Fibroblast of skin of abdomen (primary cell): ENCODE measurements at places on chromosomes 3 and 15.
A peak's percentile ranks its signal among the peaks of the same experiment; 100 is the strongest.

GRCh38 chr3:142680710-142681109, 43.1 kb upstream of the TRPC1 start:
- DNase-seq: no peak

DNA sequence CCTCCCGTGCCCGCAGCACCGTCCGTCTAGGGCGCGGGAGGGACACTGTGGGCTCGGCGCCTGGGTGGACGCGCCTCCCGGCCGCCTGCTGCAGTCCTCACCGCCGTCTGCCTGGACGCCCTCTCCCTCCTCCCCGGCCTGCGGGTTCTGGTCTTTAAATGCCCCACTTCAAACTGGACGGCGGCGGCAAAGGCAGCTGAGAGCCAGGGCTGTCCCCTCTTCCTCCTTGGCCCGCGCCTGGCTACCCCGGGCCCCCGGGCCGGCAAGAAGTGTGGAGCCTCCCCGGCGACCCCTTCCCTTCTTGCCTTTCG, 426 bp downstream of the CBLB start:
- peak; percentile 39 for DNase-seq

DNA sequence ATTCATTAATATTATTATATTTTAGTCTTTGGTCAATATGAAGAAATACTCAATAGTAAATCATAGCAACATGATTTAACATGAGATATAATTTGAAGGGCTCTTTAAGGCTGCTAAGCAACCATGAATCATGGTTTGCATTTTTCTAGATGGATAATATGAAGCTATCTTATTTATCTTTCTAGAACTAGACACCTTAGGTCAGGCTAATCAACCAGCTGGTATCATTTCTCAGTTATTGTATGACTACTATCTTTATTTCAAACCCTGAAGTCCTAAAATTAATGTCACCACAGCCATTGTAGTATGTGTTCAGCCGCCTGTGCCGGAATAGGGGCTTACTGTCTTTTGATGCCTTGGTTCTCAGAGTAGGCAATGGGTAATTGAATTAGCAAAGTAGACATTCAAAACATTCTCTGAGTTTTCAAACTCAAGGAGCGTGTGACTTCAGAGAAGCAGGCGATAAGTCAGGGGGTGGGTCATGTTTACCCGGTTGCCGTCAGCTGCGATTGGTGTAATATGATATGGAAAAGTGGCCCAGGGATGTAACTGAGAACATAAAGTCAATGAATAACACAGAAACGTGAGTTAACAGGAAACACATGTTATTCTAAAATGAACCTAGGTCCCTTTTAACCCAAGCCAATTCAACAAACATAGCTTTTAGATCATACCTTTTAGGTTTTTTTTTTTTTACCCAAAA, 93.4 kb upstream of the CTDSPL start:
- peak; percentile 48 for DNase-seq

GRCh38 chr3:151052346-151052745, 33.1 kb upstream of the MED12L start:
- DNase-seq: no peak

- peak; percentile 22 for DNase-seq
Measured at GRCh38 chr3:53721187-53722119, 124.8 kb downstream of the CHDH start.

DNA sequence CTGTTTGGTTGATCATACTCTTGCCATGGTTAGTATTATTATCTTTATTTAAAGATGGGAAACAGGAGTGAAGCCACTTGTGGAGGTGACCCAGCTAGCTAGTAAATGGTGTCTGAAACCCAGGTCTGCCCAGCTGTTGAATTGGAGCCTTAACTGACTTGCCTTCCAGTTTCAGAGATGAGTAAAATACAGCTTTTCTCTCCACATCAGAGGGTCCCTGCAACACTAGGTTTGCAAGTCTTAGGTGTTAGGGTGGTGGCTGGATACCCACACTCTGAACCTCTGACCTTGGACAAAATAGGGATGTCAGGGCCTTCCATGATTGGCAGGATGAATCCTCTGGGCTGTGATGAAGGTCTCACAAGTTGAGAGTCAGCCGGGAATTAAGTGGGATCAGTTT, 4.1 kb downstream of the FLNB start:
- DNase-seq: no peak

DNA sequence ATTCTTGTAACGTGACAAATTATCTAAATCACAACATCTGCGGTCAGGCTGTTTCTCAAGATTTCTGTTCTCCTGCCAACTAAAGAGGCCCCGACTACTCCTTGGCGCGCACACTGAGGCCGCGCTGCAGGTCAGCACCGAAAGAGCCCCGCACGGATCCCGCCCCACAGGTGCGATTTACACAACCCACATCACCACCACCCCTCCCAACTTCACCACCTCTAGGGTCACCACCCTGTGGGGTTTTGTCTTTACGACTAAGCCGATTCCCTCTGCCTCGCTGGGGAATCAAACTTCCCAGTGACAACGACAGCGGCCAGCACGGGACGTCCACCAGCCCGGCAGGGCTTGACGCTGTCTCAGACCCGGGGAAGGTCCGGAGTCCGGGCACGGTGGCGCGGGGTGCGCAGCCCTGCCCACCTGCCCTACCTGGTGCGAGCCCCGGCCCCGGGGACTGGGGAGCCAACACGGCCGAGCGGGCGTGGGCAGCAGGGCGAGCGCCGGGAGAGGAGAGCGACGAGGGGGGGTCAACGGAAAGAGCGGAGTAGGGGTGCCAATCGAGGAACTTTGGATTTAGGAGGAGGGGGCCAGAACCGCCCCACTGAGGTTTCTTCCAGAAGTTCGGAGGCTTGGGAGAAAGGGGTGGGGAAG, 764 bp downstream of the UACA start:
- peak; percentile 67 for DNase-seq

DNA sequence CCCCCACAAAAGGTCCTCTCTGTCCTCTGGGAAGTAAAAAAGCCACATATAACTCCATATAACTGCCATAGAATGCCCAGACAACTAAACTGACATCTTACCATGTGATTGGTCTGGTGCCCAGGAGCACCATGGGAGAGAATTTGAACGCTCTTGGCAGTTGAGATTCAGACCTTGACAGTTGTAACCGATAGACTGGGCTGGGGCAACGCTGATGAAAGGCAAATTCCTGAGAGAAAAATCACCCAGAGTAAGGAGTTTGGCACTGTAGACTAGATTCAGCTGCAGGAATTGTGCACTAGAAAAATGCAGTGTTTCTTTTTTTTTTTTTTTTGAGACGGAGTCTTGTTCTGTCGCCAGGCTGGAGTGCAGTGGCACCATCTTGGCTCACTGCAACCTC, 240.5 kb downstream of the SOX2 start:
- peak; percentile 12 for DNase-seq

DNA sequence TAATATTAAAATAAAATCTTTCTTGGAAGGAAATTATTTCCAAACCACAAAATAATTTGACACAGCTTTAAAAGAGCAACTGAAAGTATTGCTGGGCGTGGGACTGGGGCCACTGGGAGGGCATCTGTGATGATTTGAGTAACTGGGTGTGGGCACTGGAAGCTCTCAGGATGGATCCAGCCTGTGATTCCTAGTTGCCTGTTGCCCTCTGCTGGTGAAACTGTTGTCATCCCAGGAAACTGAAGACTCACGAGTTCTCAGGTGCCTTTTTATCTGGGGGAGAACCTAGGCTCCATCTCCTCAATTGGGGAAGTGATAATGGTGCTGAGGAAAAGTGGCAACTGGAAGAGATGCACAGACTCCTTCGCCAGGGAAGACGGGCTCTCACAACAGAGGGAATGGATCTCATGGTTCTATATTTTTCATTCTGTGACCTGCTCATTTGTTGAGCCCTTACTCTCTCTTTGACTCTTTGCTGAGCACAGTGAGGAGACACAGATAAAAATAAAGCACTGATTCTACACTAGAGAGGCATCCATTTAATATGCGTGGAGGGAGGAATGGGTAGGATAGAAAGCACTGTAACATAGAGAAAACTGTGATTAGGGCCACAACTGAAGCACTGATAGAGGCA, 61.6 kb downstream of the TPRG1 start:
- DNase-seq: peak; percentile 69

DNA sequence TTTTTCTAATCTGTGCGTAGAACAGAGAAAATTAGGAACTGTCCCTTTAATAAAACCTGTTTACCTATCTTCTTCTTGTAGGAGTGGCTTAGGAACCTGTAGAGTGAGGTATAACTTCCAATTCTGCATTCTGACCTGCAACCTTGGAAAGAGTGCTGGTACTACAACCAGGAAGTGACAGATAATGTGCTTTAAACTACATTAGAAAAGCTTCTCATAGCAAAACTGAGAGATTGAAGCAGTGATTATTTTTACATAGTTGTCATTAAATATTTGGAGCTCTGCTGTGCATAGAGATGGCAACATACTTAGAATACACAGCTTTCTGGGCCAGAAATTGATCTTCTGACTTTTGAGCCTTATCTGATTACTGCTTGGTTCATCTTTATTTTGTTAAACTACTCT, 50.4 kb upstream of the ZDHHC23 start:
- DNase-seq: no peak

GRCh38 chr3:56369914-56370313, 98.4 kb downstream of the ERC2 start:
- DNase-seq: no peak

- no peak for DNase-seq
Measured at GRCh38 chr15:83556068-83556467, 97.9 kb upstream of the ADAMTSL3 start.

DNA sequence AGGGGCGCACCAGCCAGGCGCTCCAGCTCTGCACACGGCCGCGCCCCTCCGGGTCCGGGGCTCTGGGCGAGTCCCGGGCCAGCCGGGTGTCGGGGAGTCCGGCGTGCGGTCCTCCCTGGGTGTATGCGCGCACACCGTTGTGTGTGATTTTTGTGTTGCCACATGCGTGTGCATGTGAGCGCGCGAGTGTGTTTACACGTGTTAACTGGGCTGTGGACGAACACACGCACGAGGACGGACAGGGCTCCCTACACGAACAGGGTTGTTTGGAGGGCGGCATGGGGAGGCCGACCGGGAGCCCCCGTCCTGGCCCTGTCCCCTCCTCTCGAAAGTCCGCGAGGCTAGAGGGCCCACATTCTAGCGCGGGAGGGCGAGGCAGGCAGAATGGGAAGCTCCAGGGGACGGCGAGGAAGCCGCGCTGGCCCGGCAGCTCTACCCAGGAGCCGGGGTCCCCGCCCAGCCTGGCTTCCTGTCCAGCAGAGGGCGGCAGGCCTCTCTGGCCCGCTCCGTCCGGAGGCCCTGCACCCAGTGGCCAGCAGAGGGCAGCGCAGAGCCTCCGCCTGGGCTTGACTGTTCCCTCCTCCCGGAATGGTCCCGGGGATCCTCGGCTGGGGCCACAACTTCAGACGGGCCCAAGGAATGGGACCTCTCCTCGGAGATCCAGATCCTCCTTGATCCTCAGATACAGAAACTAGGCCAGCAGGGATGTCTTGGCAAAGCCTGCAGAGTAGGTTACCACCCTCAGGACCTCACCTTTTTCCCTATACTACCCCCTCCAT, 611 bp upstream of the LINGO1 start:
- peak; percentile 73 for DNase-seq

DNA sequence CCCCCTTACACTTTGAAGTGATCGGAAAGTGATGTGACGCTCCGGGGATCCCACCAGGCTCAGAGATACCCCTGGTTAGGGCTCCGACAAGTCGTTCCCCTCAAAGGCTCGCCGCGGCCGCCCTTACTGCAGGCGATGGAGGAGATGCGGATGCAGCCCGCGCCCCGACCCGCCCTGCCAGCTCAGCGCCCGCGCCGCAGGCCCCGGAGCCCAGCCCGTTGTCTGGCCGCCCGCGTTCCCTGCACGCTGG, 228 bp downstream of the GLT8D1 start:
- DNase-seq: no peak

DNA sequence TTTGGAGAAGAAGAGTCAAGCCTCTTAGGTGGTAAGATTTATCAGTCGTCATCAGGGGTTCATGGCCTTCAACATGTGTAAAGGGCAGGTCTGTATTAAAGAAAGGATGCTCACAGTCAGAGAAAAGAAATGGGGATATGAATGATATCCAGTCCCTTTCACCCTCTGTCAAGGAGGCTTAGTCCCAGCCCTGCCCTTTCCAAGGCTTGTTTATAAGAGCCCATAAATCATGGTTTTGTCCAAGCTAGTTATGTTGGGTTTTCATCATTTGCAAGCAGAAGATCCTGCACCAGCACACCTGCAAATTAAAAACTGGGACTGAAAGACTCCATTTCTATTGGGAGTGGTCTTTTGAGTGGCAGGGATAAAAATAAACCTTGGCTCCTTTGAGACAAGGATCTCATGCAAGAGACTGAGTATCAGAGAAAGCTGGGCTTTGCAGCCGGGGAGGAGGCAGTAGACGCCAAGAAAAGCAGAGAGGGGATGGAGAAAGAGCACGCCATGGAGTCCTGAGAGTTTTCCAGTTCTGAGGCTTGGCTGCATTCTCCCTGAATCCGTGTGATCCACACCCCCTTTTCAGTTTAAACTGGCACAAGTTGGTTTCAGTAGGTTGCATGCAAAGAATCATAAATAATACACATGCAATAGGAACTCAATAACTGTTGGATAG, 12.6 kb upstream of the PDIA5 start:
- no peak for DNase-seq

GRCh38 chr3:76827701-76828226, 212.1 kb upstream of the ROBO2 start:
- DNase-seq: no peak

DNA sequence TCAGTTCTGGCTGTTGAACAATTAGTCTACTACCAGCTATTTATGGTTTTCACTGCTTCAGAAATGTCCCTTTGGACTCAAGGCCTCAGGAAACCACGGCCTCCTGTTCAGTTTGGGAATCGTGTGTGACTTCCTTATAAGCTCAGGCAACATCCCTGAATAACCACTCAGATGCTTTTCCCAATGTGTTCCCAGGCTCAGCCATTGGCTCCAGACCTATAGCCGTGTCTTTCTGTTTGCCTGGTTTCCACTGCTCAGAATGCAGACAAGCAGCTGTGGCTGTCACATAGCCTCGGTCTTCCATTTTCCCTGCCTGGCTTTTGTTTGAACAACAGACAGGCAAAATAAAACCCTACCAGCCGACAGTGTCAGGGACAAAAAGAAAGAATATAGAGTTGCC, 63.2 kb upstream of the ATP2B2 start:
- DNase-seq: no peak

DNA sequence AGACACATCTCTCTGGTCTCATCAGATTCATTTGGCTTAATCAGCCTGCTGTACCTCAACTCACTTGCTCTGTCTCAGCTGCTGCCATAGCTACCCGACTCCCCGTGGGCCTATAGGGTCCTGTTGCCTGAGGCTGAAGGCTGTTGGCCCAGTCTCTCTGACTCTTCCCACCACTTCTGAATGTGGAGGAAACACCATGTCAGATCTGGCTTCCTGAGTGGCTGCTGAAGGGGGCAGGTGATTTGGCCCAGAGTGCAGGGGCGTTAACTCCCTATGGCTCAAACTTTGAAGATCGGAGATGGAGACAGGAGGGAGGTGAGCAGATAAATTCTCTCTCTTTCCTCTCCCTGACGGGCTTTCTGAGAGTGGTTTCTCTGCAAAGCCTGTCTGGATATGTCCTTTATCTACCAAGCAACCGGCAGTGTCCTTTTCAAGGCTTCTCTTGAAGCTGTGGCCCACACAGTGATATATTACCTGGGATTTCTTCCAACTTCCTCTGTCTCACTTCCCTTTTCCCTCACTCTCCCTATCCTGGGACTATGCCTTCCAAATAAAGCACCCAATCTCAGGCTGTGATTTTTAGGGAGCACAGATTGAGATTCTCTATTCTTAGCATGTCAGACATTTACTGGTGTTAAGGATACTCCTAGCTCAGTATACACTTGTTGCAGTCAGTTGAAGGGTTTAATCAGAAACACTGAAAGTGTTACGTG, 334.9 kb upstream of the TBC1D5 start:
- DNase-seq: no peak
